ENCODE measurements at places on chromosomes 6 and 20. TPM values are rescaled to one million over a fixed set of nuclear protein-coding genes. Genes with fewer than 3 reads are reported as not detected.

Gene OR2B6
- polyA plus RNA-seq: not detected

Gene NRSN2
- polyA plus RNA-seq: 41.3 TPM

Gene CDSN
- polyA plus RNA-seq: 0.08 TPM

Gene GABRR1
- 0.02 TPM for polyA plus RNA-seq

Gene DNAH8
- not detected for polyA plus RNA-seq

Gene DUSP15
- 4.3 TPM for polyA plus RNA-seq

Gene SRMS
- polyA plus RNA-seq: not detected

Gene MCM3
- polyA plus RNA-seq: 13.6 TPM

Gene GPX5
- polyA plus RNA-seq: not detected

Gene FNDC1
- 0.23 TPM for polyA plus RNA-seq

Gene MYCT1
- 2.0 TPM for polyA plus RNA-seq

DNA sequence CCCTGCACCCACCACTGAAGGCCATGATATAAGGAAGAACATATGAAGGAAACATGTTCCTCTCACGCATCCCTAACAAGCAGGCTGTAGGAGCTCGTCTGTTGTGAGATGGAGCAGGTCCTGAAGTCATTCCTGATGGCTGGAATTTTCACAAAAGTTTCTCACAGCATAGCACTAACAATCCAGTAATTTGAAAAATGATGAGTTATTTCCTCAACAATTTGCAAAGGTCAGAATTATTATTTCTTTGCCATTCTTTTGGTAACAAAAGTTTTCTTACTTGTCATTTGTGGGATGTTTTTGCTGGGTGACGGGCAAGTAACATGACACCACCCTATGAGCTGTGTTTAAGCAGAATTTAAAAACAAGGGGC lies 27.6 kb upstream of the FRMD1 start:
- no peak for DNase-seq

GRCh38 chr6:159969204-159969912 lies 476 bp downstream of the IGF2R start:
- DNase-seq: peak; percentile 88

GRCh38 chr6:87431263-87431662 lies 23.5 kb downstream of the CFAP206 start:
- no peak for DNase-seq

DNA sequence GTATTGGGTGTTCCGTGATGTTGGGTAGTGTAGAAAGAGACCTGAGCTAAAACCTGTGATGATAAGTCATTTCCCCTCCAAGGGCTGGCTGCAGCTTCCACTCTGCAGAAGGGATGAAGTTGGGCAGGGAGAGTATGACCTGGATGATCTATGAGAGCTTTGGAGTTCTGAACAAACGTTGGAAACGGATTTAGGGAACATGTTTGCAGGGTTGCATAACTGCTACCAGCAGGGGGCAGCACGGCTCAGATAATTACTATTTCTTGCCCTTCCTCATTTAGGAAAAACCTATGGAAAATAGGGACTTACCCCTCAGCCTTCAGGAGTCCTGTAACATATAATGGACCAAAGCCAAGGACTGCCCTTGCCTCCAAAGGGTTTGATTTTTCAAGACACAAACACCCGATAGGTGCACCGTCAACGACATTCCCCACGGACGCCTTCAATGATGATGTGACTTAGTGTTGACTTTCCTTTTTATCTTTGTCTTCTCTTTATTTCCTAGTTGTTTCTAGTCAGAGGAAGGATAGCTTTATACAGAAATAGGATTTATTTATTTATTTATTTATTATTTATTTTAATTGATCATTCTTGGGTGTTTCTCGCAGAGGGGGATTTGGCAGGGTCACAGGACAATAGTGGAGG lies 164.9 kb upstream of the SASH1 start:
- peak; percentile 69 for DNase-seq

GRCh38 chr6:139133262-139134063 lies 1.4 kb upstream of the HECA start:
- DNase-seq: no peak

DNA sequence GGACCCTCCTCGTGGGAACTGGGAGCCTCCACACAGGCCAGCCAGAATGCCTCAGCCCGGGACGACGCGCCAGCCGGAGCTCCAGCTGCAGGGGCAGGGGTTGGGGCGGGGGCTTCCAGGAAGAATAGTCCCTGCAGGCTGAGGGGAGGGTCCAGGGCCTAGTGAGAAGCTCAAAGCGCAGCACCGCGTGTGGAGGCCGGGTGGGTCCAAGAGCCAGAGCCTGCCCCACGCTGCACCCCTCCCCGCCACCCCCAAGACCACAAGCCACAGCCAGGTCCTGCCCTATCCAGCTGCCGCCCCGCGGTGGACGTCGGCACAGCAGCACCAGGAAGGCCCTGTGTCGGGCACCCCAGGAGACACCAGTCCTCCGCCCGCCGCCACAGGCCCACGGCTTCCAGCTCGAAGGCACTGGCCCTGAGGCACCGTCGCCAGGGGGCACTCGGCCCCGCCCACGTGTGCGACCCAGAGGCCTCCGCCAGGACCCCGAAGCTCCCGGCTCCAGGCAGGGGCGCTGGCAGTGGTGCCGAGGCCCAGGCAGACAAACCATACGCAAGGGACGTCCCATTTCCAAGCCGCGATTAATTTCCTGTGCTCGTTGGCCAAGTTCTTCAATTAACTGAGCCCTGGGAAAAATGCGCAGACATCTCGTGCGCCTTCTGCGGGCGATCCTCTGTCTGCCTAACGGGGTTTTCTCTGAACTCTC lies 19.5 kb downstream of the KCNQ2 start:
- DNase-seq: no peak

- no peak for DNase-seq
These were observed 72.4 kb upstream of the NXT1 start for GRCh38 chr20:23278172-23278571.

- DNase-seq: no peak
These were observed 52.5 kb downstream of the BCAS1 start for GRCh38 chr20:54017846-54018245.

- DNase-seq: no peak
These were observed 108.0 kb downstream of the SLC22A3 start for GRCh38 chr6:160456214-160456546.

GRCh38 chr6:4078691-4079471 lies at the start of gene FAM217A:
Gene FAM217A (minus strand): TSS chr6:4079137. CDS start chr6:4077414, 1,723 bp downstream.
- DNase-seq: no peak

DNA sequence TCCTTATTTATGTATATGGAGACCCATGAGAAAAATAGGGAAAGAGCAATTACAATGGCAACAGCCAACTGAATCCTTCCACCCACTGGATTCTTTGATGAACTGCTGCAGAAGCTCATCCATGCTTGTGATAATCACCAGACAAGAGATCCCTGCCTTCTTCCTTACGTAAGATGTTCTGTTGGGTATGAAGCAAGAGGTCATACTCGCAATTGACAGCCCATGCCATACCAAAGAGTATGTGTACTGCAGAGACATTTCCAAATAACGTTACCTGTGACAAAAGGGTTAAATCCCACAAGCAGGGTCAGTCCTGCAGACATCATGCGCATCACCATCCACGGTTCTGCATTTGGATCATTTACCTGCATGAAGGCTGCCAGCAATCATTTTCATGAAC lies 27.8 kb downstream of the ELOVL5 start:
- no peak for DNase-seq

DNA sequence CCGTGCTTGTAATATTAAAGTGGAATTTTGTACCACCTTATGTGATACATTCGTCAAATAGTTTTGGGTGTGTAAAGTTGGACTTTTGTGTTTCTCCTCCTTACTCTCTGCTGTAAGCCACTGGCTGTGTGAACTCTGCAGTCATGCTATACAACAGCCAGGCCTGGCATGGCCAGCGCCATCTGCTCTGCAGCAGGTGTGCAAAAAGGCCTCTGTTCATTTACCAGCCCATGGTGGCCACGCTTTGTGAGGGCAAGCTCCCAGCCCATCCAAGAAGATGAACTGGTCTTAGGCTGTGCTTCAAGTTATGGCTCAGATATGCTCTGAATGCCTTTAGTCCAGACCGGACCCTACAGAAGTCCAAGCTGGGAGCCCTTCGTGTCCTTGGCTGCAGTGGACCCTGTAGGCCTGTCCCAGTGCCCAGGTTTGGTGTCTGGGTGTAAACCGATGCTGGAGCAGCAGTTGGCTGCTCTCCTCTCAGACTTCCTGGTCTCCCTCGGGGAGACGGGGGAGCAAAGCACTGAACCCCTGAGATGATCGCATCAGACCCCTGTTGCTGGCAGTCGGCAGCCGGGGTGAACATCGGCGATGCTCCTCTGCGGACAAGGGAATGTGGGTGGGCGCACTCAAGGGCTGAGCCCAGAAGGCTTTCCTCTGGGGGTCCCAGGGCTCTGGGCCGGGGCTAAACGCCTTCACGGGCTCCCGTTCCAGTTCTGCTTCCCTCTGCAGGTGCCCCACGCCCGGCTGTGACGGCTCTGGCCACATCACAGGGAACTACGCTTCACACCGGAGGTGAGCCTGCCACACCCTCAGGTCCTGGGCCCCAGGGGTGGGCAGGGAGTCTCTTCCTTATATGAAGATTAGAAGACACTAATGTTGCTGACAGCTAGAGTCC lies 28.6 kb upstream of the PCMTD2 start:
- DNase-seq: no peak

DNA sequence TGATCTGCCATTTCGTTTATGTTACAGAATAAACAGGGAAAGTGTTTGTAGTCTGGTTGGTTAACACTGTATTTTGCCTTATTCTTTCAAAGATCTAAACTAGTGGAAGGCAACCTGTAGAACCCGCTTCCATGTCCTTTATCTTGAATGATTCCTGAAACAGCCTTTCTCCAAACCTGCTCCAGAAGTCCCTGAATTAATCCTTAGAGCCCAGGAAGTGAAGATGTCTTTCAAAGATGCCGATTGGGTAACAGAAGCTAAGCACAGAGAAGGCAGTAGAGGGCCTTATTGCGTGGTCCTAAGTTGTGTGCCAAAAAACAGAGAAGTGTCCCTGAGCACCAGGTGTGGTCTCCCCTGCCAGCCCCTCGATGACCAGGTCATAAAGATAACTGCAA lies 19.2 kb upstream of the ZSCAN16 start:
- no peak for DNase-seq

- DNase-seq: no peak
These were observed 85.6 kb downstream of the MYB start for GRCh38 chr6:135266675-135267074.

DNA sequence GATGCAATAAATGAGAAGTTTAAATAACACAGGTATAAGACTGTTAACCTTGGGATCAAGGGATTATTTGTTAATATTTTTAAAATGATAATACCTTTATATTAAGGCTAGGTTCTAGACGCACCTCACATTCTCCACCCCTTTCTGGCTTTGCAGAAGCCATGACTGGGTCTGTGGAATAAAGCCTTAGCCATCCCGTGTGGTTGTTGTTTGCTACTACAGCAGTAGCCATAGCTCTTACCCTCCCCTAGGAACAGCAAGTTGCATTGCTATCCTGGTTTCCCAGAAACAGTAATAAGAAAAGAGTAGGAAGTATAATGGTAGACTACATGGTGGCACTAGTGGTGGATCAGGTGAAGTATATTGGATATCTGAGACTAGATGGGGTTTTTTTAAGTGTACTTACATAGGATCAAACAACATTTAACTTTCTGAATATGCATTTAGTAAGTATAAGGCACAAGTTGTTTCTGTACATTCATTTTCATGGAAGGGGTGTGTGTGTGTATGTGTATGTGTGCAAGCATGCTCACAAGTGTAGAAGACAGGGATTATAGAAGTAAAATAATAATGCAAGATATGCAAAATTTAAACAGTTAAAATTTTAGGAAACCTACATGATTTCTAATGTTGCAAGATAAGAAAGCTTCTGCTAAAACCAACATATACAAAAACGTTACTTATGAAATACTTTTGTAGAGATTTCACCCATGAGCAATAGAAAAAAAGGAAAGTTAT lies 384.2 kb downstream of the PRKN start:
- no peak for DNase-seq

DNA sequence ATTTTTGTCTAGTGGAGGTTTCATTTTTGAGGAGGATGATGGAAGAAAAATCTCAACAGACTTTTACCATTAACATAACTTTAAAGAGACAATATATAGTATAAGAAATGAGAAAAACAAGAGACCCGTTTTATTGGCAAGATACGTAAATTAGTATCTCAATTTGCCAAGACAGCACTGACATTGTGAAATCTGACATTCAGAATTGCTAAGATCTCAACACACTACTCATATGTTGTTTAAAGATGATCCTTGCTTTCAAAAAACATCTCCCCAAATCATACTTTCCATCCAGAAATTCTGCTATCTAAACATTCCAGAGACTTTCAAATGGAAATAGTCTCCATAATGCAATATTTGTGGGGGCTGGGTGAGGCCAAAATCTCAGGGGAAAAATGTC lies 220.9 kb upstream of the CEP162 start:
- no peak for DNase-seq

GRCh38 chr6:117976030-117976651 lies 69.1 kb downstream of the SLC35F1 start:
- no peak for DNase-seq

GRCh38 chr6:133631421-133631820 lies 257.5 kb upstream of the TCF21 start:
- no peak for DNase-seq

DNA sequence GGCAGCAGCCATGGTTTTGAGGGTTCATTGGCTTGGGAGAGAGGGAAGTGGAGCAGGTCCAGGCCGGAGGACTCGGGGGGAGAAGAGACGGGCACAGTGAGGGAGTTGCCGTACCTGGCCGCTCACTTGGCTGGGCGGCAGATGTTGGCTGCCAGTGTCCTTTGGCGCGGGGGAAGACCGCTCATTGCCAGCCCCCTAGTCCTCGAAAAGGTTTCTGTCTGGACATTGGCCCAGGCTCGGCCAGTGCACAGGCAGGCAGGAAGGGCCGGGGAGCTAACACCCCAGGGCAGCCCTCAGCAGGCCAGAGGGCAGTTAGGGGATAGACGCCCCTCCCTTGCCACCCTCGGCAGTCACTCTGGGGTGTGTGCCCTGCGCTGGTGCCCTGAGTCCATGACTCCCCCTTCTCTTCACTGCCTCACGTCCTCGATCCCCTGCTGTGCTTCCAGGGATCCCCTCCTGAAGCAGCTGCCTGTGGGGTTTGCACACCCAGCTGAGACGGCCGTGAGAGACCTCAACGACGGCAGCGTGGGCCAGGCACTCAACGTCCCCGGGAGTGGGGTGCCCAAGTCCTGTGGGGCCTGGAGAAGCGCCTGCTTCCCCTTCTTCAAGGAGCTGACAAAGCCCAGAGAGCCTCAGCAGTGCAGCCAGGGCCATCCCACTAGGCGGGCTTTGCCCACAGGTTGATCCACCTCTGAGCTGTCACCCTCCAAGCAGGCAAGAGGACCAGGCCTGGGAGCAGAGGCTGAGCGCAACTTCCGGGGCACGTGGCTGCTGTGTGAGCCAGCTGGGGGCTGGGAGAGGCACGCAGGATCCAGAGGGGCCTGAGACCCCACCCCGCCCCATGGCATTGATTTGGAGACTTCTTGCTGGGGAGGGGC lies 20.4 kb downstream of the RBM38 start:
- DNase-seq: no peak

DNA sequence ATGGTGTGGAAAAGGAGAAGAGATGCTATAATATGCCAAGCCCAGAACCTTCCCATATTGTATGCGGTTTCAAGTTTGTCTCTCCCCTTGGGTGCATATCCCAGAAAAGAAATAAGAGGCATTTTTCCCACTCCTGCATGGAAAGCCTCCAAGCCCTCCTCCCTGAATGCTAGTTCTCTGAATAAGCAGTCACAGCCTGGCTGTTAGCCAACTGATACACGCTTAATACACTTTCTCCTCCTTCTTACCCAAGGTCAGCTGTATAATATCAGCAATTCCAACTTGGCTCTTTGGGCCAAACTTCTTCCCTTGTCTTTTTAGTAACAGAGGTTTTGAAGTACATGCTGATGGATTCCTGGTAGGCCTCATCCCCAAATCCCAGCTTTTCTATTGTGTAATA lies 440.1 kb downstream of the EPHA7 start:
- DNase-seq: no peak

Measured in pancreas (tissue), 10 donors.